Upper lobe of left lung (tissue), 6 donors: ENCODE measurements at places on chromosomes 13 and 19. TPM values are rescaled to one million over a fixed set of nuclear protein-coding genes. Genes with fewer than 3 reads are reported as not detected.

MYH14 gene
- total RNA-seq, result 283 TPM

CACNG6 gene
- not detected for total RNA-seq

LYPD3 gene
- 13.6 TPM for total RNA-seq

LILRA1 gene
- 1.00 TPM for total RNA-seq

ZNF324 gene
- total RNA-seq, result 22.8 TPM

A1BG gene
- total RNA-seq, result 16.4 TPM

BRCA2 gene
- 2.6 TPM for total RNA-seq

CYP2A6 gene
- total RNA-seq, result 11.6 TPM
